ENCODE measurements at places on chromosomes 16 and 17.

- peak; percentile 98 for DNase-seq
Measured at GRCh38 chr17:1989135-1989534, 36.0 kb downstream of the RTN4RL1 start.

- peak; percentile 91 for DNase-seq
Measured at GRCh38 chr16:80085606-80086005, 455.2 kb upstream of the DYNLRB2 start.

DNA sequence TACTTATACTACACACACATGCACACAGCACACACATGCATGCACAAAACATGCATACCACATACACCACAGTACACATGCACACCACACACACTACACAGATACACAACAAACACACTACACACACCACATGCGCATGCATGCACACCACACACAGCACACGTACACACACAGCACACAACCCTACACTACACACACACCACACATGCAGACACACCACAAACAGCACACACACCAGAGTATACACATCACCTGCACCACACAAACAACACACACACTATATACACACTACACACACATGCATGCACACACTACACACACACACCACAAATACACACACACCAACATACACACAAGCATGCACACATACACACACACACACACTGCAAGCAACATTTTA, 166.8 kb downstream of the AHSP start:
- no peak for DNase-seq

DNA sequence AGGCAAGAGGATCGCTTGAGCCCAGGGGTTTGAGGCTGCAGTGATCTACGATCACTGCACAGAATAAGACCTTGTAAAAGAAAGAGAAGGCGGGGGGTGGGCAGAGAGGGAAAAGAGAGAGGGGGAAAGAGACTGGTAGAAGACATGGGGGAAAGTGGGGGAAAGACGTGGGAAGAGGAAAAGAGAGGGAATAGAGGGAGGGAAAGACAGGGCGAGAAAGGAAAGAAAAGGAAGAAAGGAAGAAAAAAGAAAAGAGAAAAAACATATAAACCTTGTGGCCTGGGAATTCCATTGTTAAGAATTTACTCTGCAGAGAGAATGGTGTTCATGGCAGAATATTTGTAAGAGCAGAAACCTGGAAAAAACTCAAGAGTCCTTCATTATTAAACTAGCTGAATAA, 120.4 kb downstream of the RMI2 start:
- DNase-seq: no peak

DNA sequence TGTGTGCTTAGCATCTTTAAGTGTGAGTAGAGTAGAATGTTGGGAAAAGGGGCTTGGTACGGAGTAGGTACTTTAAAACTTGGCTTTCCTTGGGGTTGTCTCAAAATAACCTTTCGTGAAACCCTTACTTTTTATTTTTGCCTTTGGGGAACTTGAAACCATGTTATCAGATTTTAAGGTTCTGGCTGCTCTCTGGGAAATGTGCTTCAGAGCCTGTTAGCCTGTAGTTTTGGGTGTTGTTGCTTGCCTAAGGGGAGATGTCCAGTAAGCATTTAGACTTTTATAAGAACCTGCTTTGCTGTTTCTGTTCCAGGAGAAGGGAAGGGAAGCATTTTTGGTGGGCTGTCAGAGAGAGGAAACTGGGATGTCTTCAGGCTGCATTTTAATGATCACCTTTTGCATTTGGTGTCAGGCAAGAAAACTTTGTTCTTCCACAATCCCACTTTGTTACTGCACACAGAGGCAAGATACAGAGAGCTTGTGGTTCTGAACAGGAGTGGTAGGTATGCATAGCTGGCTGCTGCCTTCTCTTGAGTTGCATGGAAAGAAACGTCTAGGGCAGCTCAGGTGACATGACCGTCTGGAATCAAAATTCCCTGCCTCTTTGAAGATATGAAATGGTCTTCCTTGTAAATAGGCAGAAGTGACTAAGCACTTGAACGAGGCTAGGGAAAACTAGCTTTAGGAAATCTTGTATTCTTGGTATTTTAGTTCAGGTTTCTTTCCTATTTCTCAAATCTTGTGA, 1.7 kb downstream of the RABEP1 start:
- peak; percentile 38 for DNase-seq

DNA sequence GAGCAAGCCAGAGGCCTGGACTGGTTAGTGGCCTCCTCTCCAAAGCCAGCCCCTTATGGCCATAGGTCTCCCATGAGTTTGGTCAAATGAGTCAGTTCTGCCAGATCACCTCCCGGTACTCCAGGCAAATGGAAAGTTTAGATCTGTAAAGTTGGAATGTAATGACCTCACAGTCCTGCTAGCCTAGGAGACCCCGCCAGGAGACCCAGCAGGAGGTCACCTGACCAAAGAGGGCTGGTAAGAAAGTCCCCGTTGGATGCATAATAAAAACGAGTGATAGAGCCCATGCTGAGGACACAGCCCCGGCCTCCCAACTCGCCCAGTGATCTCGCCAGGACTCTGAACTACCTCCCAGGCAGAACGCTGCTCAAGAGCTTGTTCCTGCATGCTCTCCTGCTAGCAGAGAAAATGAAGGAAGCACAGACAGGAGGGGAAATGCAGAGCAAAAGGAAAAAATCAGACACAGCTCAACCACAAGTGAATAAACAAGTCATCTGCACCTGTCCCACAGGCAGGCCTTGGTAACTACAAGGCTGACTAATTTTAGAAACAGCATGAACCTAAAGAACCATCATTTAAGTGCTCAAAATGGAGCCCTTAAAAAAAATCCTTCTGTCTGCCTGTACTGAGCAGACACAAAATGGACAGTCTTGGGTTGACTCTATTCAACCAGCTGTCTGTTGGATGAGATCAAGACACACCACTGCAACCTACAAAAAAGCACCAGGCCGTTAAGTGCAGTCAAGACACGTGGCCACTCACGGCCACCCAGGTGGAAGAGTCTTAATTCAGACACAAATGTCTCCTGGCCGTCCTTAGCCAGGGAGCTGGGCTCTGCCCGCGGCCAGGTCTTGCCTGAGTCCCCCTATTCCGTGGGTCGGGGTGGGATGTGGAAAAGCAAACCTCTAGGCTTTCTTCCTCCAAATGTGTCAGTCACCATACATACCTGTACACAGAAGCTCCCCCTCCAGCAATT, 9.2 kb downstream of the CDIP1 start:
- DNase-seq: peak; percentile 82

DNA sequence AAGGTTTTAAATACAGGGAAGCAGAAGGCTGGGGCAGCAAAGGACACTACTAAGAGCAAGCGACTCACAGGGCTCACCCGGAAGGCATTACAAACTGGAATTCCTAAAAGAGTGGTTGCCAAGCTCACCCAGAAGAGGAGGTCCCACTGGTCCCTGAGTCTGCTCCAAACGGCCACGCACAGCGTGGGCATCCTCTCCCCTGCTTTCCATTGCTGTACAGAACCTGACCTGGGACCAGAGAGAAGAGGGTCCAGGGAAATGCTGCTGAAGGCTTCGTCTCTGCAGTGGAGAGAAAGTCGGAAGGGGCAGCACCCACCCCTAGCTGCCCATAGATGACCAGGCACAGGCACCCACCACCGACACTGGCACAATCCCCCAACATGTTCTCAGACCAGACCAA, 67.2 kb downstream of the ADCY9 start:
- no peak for DNase-seq

- peak; percentile 27 for DNase-seq
Measured at GRCh38 chr17:8806926-8807550, 7.9 kb upstream of the MFSD6L start.

DNA sequence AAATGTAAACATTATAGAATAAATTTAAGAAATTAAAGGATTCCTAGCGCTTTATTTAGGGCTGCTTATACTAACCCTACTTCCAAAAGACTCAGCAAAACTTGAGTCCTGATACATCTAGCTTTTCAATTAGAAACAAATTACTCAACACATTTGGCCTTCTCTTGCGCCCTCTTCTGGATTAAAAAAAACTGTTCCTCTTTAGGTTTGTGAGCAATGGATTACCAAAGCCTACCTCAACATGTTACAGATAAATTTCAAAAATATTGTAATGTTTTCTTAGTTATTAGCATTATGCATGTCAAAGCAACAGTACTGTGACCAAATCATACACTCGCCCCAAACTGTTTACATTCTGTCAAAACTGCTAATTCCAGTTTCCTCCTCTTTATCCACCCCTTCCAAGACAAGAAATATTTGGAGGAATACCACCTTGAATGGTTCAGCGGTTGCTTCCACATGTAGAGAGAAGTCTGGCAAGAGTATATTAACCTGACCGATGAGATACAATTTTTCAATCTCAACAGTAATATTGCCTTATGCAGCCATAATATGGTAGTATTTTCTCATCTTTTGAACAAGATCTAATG, 2.7 kb downstream of the NUFIP2 start:
- peak; percentile 78 for DNase-seq

- peak; percentile 98 for DNase-seq
Measured at GRCh38 chr16:55668340-55669281, 12.8 kb downstream of the SLC6A2 start.

GRCh38 chr16:81528256-81528655, 83.6 kb downstream of the CMIP start:
- no peak for DNase-seq

- DNase-seq: no peak
Measured at GRCh38 chr16:78642621-78643285, 543.3 kb downstream of the WWOX start.

GRCh38 chr17:73313526-73314127, 1.8 kb upstream of the CDC42EP4 start:
- no peak for DNase-seq

DNA sequence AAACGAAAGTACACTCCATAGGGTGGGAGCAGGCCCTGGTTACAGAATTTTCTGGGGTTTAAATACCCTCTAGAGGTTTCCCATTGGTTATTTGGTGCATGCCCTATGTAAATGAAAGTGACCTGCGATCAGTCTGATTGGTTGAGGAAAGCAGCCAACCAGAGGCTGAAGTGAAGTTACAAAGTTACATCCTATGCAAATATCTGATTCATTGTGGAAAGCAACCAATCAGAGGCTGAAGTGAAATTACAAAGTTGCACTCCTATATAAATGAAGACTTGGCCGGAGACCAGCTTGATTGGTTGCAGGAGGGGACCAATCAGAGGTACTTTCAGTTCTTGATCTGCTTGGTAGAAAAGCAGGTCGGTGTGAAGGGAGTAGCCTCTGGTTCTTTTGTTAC, 24.4 kb downstream of the NAA60 start:
- peak; percentile 46 for DNase-seq

DNA sequence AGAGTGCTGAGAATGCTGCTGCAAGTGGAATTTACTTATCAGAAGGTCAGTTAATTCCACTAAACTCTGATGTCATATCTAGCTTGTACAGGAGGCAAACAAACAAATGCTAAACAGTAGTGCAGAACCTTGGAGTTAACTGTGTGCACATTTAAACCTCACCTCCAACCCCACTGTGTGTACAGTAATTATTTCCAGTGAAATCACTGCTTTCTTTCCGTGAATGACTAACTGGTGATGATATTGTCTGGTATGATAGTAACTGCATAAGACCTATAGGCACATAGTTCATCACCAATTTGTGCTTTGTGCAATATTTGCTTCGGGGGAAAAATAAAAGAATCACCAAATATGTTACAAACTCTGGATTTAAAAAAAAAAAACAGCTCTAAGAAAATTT, 492.5 kb upstream of the HSBP1 start:
- DNase-seq: peak; percentile 13

- DNase-seq: peak; percentile 6
Measured at GRCh38 chr17:6753006-6753445, 2.8 kb upstream of the XAF1 start.

DNA sequence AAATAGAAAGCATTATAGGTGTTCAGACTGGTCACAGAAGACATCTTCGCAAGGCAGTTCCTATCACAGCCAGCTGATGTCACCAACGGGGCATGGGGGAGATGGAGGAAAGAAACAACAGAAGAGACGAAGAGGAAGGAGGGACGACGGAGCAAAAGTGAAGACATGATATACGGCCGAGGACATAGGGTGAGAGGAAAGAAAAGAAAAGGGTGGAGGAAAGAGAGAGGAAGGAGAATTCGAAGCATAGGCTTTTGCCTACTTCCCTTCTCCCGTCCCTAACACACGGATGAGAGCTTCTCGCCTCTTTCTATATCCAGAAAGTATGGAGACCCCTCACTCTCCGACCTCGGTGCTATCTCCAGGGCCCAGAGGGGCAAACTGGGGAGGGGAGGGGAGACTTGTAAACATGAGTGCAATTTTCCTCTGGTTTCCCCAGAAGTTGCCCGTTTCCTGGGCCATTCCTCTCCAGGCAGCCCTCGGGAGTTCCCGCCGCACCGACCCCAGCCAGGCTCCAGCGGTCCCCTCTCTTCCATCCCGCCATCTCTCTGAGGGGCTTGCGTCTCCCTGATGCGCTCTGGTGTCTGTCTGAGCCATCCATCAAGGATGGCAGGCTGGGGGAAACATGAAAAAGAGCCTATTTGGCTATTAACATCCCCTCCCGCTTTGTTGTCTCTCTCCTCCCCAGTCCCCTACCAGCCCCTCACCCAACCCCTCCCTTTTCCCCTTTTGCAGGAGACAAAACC, 26.0 kb downstream of the COPZ2 start:
- peak; percentile 29 for DNase-seq

- no peak for DNase-seq
Measured at GRCh38 chr16:52572656-52573055, 25.7 kb upstream of the TOX3 start.

- no peak for DNase-seq
Measured at GRCh38 chr17:47877368-47878034, 18.5 kb upstream of the SP2 start.

GRCh38 chr16:57539072-57539796, 2.9 kb upstream of the CCDC102A start:
- DNase-seq: peak; percentile 48

DNA sequence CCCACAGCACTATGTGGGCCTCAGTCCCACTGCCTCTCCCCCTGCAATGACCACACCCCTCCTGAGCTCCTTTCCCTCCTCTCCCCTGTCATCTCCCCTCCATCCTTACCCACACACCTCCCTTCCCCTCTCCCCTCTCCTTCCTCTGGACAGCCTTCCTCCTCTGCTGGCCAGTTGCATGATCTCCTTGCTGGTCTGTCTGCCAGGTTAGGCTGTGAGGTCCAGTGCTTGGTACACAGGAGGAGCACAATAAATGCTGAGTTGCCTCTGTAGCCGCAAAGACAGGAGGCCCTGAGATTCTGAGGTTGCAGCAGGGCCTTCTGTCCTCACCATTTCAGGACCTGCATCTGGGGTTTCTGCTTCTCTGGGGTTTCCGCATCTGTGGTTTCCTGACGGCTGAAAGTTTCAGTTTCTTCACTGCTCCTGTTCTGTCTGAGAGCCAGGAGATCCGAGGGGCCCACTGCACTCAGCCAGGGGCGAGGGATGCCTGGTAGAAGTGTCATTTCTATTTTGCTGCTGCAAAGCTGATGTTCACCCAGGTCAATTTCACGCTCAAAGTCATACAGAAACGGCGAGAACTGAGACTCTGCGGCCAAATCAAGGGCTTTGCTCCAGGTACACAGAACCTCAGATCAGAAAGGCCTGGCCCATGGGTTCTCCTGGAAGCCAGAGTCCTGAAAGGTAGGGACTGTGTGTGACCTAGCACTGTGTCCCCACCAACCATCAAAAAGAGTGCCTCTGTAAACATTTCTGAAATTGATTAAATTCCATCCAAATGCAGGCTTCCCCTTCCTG, 4.6 kb upstream of the SLC12A3 start:
- DNase-seq: no peak

All from bronchial epithelial cell (primary cell).